ENCODE measurements at places on chromosomes 3 and 15. TPM values are rescaled to one million over a fixed set of nuclear protein-coding genes. Genes with fewer than 3 reads are reported as not detected.

Gene ATP6V1A
- total RNA-seq: 43.4 TPM

Gene CLRN1
- total RNA-seq: 0.23 TPM

Gene FGD5
- total RNA-seq: 15.8 TPM

Gene SOX14
- 0.80 TPM for total RNA-seq

Gene ARHGAP11A
- total RNA-seq: 2.6 TPM

Gene CERS3
- 4.0 TPM for total RNA-seq

Gene ARPIN
- total RNA-seq: 39.5 TPM

Gene LRRIQ4
- 0.74 TPM for total RNA-seq

Gene CFAP100
- total RNA-seq: not detected

Gene DUOX1
- total RNA-seq: 32.1 TPM

Gene RHOV
- 5.9 TPM for total RNA-seq

GRCh38 chr15:90044191-90044590 is 43.1 kb downstream of the ZNF710 start:
- no peak overlapping the region for H3K4me3 ChIP-seq
- H3K4me1 ChIP-seq: peaks cover 22% of the 10 kb centered on the region
- no peak overlapping the region for H3K27ac ChIP-seq
- H3K36me3 ChIP-seq: no peaks in the 10 kb centered on the region

DNA sequence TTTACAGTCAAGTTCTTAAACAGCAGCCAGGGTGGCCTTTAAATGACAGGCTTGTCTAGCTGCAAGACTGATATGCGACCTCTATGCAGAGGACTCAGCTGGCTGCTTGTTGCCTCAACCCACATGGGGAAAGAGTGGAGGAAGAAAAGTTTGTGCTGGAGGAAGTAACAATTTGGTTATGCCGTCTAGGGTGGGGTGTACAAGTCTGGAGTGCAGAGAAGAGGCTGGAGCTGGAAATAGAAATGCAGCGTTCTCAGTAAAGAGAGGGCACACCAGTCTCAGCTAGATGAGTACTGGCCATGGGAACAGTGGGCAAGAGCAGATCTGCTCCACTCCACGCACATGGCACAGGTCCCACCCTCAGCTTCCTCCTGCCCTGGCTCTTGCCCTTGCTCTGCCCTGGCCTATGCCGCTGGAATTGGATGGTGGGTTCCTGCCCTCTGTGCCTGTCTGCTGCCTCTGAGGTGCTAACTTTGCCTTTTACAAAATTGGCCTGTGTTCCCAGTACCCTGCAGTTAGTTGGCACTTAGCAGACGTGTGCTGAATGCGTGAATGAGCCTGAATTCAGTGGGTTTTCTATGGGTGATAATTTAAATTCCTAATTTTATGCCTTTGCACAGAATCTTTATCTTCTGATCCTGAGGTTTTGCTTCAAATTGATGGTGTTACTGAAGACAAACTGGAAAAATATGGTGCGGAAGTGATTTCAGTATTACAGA is 59.7 kb upstream of the FURIN start:
- H3K27me3 ChIP-seq: no peaks in the 10 kb centered on the region
- H3K4me1 ChIP-seq: no peaks in the 10 kb centered on the region
- H3K27ac ChIP-seq: no peak overlapping the region
- DNase-seq: no peak
- H3K4me3 ChIP-seq: no peak overlapping the region

GRCh38 chr3:100682056-100682853 is 27.0 kb upstream of the TFG start:
- no peak overlapping the region for H3K4me3 ChIP-seq
- H3K27me3 ChIP-seq: no peaks in the 10 kb centered on the region
- no peak overlapping the region for H3K27ac ChIP-seq
- DNase-seq: no peak
- no peaks in the 10 kb centered on the region for H3K36me3 ChIP-seq

GRCh38 chr3:34408088-34408487 is 609.7 kb downstream of the PDCD6IP start:
- no peaks in the 10 kb centered on the region for H3K36me3 ChIP-seq
- no peaks in the 10 kb centered on the region for H3K4me1 ChIP-seq
- DNase-seq: no peak
- H3K27ac ChIP-seq: no peak overlapping the region
- no peaks in the 10 kb centered on the region for H3K27me3 ChIP-seq
- no peak overlapping the region for H3K4me3 ChIP-seq

- H3K4me1 ChIP-seq: peaks cover 12% of the 10 kb centered on the region
- no peak overlapping the region for H3K4me3 ChIP-seq
- DNase-seq: no peak
- no peaks in the 10 kb centered on the region for H3K27me3 ChIP-seq
- no peak overlapping the region for H3K27ac ChIP-seq
Measured at GRCh38 chr3:128330214-128330842, 136.4 kb downstream of the DNAJB8 start.

DNA sequence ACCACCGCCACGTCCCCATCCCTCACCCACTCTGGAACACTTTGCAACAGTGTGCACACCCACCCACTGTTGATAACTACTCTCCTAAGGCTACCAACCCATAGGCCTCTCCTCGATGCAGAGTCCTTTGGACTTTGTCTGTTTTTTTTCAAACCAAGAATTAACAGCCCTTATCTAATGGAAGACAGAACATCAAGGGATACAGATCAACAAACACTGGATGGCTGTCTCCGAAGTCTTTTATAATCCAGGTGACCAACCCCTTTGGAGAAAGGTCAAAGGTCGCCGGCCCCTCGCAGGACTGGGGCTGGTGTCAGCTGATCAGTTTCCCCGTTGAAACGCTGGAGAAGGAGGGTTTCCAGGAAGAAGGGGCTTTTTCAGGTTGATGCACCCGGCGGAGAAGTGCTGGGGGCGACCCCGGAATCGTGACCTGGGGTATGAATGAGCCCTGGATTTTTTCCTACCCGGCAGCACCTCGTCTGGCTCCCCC is 532 bp downstream of the B4GALT4 start:
- DNase-seq: peak; percentile 10
- no peaks in the 10 kb centered on the region for H3K36me3 ChIP-seq
- no peaks in the 10 kb centered on the region for H3K27me3 ChIP-seq

- no peaks in the 10 kb centered on the region for H3K4me1 ChIP-seq
- H3K4me3 ChIP-seq: no peak overlapping the region
- H3K27me3 ChIP-seq: no peaks in the 10 kb centered on the region
- H3K36me3 ChIP-seq: no peaks in the 10 kb centered on the region
Measured at GRCh38 chr15:89980896-89981295, 20.2 kb upstream of the ZNF710 start.

GRCh38 chr3:72129501-72130094 is 344.6 kb upstream of the PROK2 start:
- peak; percentile 68 for DNase-seq
- no peak overlapping the region for H3K4me3 ChIP-seq
- no peaks in the 10 kb centered on the region for H3K36me3 ChIP-seq
- no peaks in the 10 kb centered on the region for H3K27me3 ChIP-seq
- peak overlapping the region; percentile 27 for H3K27ac ChIP-seq

GRCh38 chr3:72266016-72266370 is 481.0 kb upstream of the PROK2 start:
- H3K27ac ChIP-seq: no peak overlapping the region
- no peak overlapping the region for H3K4me3 ChIP-seq
- no peaks in the 10 kb centered on the region for H3K27me3 ChIP-seq

- DNase-seq: no peak
- H3K4me3 ChIP-seq: no peak overlapping the region
- H3K27ac ChIP-seq: no peak overlapping the region
- no peaks in the 10 kb centered on the region for H3K27me3 ChIP-seq
Measured at GRCh38 chr3:100402891-100403290, 1.6 kb downstream of the LNP1 start.

GRCh38 chr3:71225002-71225684 is 358.4 kb downstream of the FOXP1 start:
- no peak for DNase-seq
- no peaks in the 10 kb centered on the region for H3K4me1 ChIP-seq
- no peaks in the 10 kb centered on the region for H3K36me3 ChIP-seq
- no peak overlapping the region for H3K27ac ChIP-seq

DNA sequence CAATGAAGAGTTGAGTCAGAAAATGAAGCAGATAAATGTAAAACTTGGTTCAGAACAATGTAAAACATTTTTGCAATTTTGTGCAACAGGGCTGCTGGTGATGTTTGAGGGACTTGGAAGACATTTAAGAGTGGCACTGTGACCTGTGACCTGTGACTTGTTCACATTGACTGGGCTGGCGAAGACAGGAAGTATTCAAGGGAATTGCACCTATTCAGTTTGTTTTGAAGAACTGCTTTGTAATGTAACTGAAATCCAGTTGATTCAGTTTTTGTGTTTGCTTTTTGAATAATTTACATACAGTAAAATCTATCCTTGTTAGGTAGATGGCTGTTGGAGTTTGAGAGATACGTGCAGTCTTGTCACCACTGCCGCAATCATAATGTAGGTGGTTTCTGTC is 35.4 kb downstream of the MCTP2 start:
- H3K27ac ChIP-seq: no peak overlapping the region
- no peaks in the 10 kb centered on the region for H3K4me1 ChIP-seq
- H3K4me3 ChIP-seq: no peak overlapping the region
- no peak for DNase-seq
- H3K36me3 ChIP-seq: no peaks in the 10 kb centered on the region

GRCh38 chr15:80531796-80532195 is 127.6 kb downstream of the ARNT2 start:
- H3K36me3 ChIP-seq: no peaks in the 10 kb centered on the region
- no peaks in the 10 kb centered on the region for H3K27me3 ChIP-seq
- no peak overlapping the region for H3K4me3 ChIP-seq
- no peak overlapping the region for H3K27ac ChIP-seq
- H3K4me1 ChIP-seq: no peaks in the 10 kb centered on the region

DNA sequence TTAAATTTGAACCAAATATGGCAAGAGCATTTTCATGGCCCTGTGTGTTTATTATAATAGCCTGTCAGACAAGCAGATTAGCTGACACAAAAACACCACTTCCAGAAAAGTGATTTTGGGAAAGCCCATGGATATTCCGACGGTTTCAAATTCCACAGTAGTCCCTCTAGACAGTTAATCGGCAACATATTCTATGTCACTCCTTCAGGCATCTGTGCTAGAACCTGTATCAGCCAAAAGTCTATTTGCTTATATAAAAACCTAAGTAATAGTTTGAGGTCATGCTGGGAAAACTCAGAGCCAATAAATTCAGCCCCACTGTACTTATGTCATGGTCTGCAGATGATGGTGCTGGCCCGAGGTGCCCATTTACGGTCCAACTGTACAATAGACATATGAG is 110.2 kb upstream of the ARHGEF26 start:
- H3K36me3 ChIP-seq: no peaks in the 10 kb centered on the region
- H3K27ac ChIP-seq: no peak overlapping the region

- H3K36me3 ChIP-seq: no peaks in the 10 kb centered on the region
- H3K27ac ChIP-seq: no peak overlapping the region
- no peaks in the 10 kb centered on the region for H3K27me3 ChIP-seq
- no peaks in the 10 kb centered on the region for H3K4me1 ChIP-seq
- no peak overlapping the region for H3K4me3 ChIP-seq
Measured at GRCh38 chr15:75327005-75327404, 8.9 kb upstream of the COMMD4 start.

DNA sequence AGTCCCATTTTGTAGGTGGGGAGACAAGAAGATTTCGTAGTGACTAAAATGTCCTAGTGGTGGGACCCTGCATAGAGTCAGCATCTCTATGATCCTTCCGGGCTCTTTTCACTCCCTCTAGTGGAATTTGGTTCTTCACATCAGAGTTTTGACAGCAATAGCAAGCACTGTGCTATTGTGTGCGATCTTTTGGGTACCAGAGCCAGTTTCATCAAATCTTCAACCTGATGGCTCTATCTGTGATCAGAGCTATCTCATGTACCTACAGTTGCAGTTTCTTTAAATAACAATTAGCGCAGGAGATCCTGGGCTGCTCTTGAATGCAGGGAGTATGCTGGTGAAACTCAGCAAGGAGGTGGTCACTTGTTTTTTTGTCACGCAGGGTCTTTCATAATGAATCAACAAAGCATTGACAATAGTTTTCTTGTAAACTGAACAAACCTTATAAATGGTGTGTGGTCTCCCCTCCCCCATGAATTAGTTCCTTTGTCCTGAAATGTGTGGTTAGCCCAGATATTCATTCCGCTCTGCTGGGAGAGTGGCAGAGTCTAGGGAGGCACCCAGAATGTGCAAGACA is 257.2 kb upstream of the SOX2 start:
- H3K27ac ChIP-seq: no peak overlapping the region
- H3K36me3 ChIP-seq: no peaks in the 10 kb centered on the region
- H3K4me1 ChIP-seq: no peaks in the 10 kb centered on the region
- H3K4me3 ChIP-seq: no peak overlapping the region

GRCh38 chr3:171005648-171006047 is 20.9 kb downstream of the SLC2A2 start:
- H3K36me3 ChIP-seq: no peaks in the 10 kb centered on the region
- no peak overlapping the region for H3K4me3 ChIP-seq
- H3K27ac ChIP-seq: no peak overlapping the region
- H3K4me1 ChIP-seq: no peaks in the 10 kb centered on the region
- no peaks in the 10 kb centered on the region for H3K27me3 ChIP-seq
- no peak for DNase-seq

DNA sequence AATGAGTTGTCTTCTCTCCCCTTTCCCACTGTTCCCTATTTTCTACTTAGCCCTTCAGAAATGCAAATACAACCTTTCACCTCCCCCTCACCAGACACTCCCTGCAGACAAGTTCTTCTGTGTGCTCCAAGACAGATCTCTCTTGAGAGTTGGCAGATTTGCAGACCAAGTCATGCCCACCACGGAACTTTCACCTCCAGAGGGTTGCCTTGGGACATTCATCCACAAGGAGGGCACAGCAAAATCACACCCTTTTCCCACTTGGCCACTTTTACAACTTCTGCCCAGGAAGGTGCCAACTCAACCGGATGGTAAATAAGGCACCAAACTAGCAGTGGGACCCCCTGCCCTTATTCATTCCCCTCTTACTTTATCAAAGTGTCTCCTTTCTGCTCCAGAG is 53.5 kb downstream of the SLC30A4 start:
- no peak overlapping the region for H3K4me3 ChIP-seq
- no peaks in the 10 kb centered on the region for H3K36me3 ChIP-seq
- H3K27me3 ChIP-seq: no peaks in the 10 kb centered on the region

DNA sequence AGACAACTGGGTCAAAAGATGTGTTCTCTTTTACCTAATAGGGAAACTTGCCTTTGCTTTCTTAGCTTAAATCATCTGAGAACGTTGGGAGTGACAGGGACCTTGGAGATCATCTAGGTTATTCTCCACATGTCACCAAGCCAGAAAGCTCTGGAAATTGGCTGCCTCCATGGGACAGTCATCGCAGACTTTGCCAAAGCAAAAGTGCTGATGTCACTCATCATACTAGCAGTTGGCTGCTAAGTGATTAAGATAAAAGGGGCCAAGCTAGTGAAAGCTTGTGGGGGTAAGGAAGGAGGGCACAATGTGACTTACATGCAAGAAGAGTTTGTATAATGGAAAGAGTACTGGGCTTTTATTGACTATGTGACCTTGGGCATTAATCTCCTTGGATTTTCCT is 198.0 kb upstream of the PFN2 start:
- H3K4me1 ChIP-seq: no peaks in the 10 kb centered on the region
- DNase-seq: no peak
- H3K36me3 ChIP-seq: no peaks in the 10 kb centered on the region
- no peaks in the 10 kb centered on the region for H3K27me3 ChIP-seq
- no peak overlapping the region for H3K27ac ChIP-seq

- no peaks in the 10 kb centered on the region for H3K27me3 ChIP-seq
- no peak for DNase-seq
- H3K4me3 ChIP-seq: no peak overlapping the region
- H3K36me3 ChIP-seq: no peaks in the 10 kb centered on the region
- H3K27ac ChIP-seq: no peak overlapping the region
Measured at GRCh38 chr3:75782506-75782905, 2.8 kb downstream of the ZNF717 start.

All from prostate gland (tissue), 2 donors.